PC-9 (cell line): ENCODE measurements at places on chromosomes 7 and 10. TPM values are rescaled to one million over a fixed set of nuclear protein-coding genes. Genes with fewer than 3 reads are reported as not detected.

- no peak for DNase-seq
Measured at GRCh38 chr10:78614267-78614666, 454.5 kb upstream of the ZMIZ1 start.

- DNase-seq = peak; percentile 66
Measured at GRCh38 chr10:132065491-132066105, at the start of gene JAKMIP3. JAKMIP3 (plus strand) TSS chr10:132065946; CDS start chr10:132104809, 38,863 bp downstream.

DNA sequence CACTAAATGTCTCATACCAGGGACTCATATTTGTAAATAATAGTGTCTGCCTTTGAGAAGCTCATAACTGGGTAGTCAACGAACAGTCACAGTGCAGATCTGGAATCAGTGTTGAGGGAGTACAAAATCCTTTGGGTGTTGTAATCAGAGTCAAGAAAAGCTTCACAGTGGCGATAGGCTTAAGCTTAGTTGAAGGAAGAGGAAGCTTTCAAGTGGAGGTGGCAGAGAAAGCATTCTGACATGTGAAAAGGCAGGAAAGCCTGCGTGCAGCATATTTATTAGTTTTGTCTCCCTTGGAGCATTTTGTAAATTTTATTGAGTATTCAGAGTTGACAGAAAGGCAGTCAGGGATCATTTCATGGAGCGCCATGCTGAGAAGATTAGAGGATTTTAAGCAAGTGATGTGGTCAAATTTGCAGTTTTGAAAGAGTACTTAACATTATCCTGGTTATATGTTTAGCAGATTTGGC, 104.9 kb downstream of the ADK start:
- DNase-seq = no peak

DNA sequence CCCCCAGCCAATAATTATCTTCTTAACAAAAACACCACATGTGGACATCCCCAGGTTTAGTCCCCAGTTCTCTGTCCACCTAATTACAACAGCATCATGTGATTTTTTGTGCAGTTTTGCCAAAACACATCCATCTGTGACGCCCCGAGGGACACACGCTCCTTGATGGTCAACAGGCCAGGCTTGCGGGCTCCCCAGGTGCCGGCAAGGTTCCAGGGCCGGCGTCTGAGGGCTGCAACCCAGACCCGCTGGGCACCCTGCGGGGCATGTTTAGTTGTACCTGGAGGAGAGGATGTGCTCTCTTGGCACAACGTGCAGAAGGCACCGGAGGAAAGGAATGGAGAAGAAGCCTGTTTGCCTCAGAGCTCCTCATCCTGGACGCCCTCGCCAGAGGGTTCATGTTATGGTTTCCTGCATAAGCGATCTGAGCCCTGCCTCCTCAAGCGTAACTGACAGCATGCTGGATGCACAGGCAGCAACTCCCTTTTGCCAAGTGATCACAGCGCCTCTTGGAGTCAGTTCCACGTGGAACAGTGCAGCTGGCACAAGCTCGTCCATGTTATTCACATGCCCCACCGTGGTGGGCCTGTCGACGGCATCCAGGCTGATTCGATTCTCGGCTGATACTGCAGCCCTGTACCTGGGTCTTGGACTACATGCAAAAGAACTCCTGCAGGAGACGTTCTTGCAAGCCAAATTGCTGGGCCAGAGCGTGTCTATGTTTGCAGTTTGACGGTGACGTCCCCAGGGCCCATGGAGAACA, 41.6 kb downstream of the JAKMIP3 start:
- no peak for DNase-seq

OR2A7 gene
- total RNA-seq = 6.0 and 7.6 TPM in 2 replicates
